ENCODE measurements at places on chromosomes 6 and 20. TPM values are rescaled to one million over a fixed set of nuclear protein-coding genes. Genes with fewer than 3 reads are reported as not detected.

SIM1 gene
- not detected for polyA plus RNA-seq

SCGN gene
- 0.07 TPM for polyA plus RNA-seq

APCDD1L gene
- 0.02 TPM for polyA plus RNA-seq

GUCA1A gene
- 0.02 TPM for polyA plus RNA-seq

DNA sequence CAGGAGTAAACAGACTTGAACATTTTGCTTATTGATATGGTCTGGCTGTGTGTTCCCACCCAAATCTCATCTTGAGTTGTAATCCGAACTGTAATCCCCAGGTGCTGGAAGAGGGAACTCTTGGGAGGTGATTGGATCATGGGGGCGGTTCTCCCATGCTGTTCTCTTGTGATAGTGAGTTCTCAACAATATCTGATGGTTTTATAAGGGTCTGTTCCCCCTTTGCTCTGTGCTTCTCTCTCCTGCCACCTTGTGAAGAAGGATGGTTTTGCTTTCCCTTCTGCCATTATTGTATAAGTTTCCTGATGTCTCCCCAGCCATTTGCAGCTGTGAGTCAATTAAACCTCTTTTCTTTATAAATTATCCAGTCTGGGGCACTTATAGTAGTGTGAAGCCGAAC is 40.0 kb downstream of the MYLIP start:
- DNase-seq, result peak; percentile 64

- DNase-seq, result no peak
These were observed 15.8 kb downstream of the REPS1 start for GRCh38 chr6:138972226-138972665.

GRCh38 chr20:54642864-54643667 is 167.7 kb downstream of the DOK5 start:
- DNase-seq, result no peak

GRCh38 chr6:75223428-75223827 is 17.6 kb upstream of the COL12A1 start:
- no peak for DNase-seq

DNA sequence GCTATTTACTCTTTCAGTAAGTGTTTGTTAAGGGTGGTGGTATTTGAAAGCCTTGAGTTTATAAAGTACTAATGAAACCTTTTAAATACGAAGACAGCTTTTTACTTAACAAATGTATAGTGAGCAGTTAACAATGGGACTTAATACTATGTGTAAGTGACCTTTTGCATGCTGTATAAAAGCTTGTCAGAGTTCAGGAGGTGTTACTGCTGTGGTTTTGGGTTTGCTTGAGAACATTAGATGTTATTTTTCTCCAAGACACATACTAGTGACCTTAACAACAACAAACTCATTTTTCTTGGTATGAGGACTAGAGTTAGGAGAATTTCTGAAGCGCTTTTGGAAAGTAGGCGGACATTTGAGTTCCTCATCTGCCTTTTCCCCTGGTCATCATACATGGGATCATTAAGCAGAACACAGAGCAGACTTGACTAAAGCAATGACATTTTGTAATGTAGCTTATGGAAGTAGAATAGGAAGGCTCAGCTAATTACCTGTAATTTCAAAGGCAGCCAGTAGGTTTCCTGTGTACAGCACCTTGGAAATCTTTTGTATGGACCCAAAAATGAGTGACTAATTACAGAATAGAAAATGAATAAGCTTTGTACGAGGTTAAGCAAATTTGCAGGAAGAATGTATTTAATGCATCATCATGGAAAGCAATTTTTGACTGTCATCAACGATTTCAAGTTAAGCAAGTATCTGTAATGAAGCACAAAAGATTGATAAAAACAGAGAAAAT is 14.1 kb downstream of the CDYL start:
- DNase-seq, result no peak

- peak; percentile 69 for DNase-seq
These were observed 577 bp upstream of the LRRC1 start for GRCh38 chr6:53794137-53794719.

DNA sequence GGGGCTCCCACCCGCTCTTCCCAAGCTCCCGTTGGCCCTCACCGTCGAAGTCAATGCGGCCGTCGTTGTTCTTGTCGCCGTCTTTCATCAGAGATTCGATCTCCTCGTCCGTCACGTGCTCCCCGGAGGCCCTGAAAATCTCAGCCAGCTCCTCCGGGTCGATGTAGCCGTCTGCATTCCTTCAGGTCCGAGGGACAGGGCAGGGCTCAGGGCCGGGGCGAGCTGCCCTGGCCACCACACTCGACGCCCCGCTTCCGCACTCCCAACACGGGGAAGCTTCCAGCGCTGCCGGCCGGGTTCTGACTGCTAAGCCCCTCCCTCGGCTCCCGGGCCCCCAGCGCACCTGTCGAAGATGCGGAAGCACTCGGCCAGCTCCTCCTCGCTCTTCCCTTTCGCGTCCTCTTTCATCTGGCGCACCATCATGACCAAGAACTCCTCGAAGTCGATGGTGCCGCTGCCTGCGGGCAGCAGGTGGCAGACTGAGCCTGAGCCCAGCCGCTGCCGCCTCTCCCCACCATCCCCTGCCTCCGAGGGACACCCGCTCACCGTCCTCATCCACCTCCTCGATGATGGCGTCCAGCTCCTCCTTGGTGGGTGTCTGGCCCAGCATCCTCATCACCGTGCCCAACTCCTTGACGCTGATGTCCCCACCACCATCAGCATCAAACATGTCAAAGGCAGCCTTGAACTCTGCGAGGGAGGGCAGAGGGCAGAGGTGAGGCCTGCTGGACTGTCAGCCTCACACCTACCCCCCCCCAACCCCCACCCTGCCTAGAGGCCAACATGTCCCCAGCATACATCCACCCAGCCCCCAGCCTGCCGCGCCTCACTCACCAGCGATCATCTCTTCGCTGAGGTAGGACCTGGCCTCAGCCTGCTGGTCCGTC is 2.9 kb downstream of the TNNC2 start:
- peak; percentile 42 for DNase-seq

- DNase-seq, result no peak
These were observed 10.6 kb downstream of the KCNK17 start for GRCh38 chr6:39303425-39304153.

DNA sequence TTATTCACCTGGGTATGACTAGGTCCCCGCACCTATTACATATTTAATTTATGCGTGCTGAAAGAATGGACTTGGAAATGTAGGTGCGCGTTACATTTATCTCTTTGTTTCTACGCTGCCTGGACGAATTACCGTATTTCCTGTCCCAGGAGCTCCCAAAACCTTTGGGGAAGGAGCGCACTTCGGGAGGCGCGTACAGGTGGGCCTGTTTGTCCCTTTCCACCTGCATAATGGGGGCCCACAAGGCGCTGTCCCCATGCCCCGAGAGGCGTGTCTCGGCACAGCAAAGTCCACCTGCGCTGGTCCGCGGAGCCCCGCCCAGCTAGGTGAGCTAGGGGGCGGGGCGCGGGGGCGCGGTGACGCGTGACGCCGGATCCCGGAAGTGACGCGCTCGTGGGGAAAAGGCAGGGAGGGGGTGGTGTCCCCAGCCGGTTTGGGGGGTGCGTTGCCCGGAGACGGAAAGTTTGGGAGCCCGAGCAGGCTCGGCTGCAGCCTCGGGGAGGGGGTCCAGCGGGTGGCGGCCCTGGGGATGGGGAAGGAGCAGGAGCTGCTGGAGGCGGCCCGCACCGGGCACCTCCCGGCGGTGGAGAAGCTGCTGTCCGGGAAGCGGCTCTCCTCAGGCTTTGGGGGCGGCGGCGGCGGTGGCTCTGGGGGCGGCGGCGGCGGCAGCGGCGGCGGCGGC is at the start of gene ANKS1A:
TSS of gene ANKS1A (plus strand) at position 382 of the 682 bp plus-strand sequence. CDS start at position 530, 148 bp downstream.
- DNase-seq, result peak; percentile 84
